Activated CD4-positive, alpha-beta T cell treated with anti-CD3 and anti-CD28 coated beads, Interleukin-10, Interleukin-2, amounts not matched to agents 100 ng/mL and 50 ng/mL, durations not matched to agents 16 hours and 8 hours (primary cell): ENCODE measurements at places on chromosomes 7 and 10.
A peak's percentile ranks its signal among the peaks of the same experiment; 100 is the strongest.

DNA sequence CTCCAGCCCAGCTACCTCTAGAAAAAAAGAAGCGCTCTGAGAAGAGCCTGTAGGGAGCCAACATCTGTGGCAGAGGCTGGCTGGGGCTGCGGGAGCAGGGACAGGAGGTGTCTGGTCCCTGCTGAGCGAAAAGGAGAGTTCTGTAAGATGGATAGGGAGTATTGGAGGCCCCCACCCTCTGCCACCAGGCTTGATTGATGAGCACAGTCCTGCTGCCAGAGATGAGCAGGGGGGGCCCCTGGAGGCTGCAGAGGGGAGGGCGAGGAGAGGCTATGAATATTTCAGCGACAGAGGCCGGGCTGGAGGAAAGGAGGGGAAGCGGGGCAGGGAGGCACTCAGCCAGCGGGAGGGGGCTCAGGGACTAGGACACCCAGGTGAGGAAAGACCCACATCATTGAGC lies 44.5 kb upstream of the HSPB1 start:
- DNase-seq, result no peak

DNA sequence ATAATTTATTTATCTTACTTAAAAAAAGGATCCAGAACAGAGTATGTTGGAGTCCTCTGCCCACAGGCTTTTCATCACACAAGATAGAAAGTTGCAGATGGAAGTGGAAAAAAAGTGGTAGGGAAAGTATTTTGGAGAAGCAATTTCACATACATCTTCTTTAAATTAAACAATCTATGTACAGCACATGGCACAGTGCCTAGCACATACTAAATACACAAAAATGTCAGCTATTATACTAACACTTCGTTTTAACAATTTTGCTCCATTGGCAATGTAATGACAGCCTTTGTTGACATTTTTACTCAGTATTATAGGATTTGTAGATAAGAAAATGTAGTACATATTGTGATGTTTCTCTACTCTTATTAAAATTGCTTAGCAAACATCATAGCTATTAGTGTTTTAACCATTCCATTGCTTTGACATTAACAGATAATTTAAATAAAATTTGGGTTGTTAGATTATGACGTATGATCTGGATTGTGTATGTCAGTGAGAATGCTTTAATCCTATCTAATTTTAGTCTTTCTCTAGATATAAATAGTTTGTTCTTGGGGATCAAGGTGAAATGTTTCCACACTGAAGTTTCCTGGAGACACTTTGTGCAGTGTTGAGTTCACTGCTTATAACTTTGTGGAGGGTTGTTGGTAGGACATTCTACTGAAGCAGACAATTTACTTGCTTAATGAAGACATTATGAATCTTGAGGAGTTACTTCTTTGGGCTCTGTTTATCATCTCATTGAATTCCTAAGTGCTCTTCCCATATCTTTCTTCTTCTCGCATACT lies 202.8 kb upstream of the DKK1 start:
- no peak for DNase-seq

- no peak for DNase-seq
Observed at GRCh38 chr7:11492307-11492706, 339.7 kb downstream of the THSD7A start.

GRCh38 chr10:34612446-34612845 lies 202.7 kb downstream of the PARD3 start:
- DNase-seq, result no peak

DNA sequence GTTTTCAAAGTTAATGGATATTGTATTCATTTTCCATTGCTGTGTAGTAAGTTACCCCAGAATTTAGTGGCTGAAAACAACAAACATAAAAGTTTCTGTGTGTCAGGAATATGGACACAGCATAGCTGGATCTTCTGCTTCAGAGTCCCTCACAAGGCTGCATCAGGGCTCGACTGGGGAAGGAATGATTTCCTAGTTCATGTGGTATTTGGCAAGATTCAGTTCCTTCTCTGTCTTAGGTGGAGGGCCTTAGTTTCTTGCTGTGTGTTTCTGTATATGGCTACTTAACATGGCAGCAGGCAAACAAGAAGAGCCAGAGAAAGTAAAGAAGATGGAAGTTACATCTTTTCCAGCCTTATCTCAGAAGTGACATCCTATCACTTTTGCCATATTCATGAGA lies 51.1 kb downstream of the TPST1 start:
- DNase-seq, result no peak

- DNase-seq, result no peak
Observed at GRCh38 chr7:148222721-148223120, 367.8 kb upstream of the C7orf33 start.

GRCh38 chr10:56496186-56496486 lies 135.1 kb upstream of the ZWINT start:
- no peak for DNase-seq

- DNase-seq, result peak; percentile 27
Observed at GRCh38 chr7:150580638-150581394, 13.6 kb downstream of the GIMAP4 start.

DNA sequence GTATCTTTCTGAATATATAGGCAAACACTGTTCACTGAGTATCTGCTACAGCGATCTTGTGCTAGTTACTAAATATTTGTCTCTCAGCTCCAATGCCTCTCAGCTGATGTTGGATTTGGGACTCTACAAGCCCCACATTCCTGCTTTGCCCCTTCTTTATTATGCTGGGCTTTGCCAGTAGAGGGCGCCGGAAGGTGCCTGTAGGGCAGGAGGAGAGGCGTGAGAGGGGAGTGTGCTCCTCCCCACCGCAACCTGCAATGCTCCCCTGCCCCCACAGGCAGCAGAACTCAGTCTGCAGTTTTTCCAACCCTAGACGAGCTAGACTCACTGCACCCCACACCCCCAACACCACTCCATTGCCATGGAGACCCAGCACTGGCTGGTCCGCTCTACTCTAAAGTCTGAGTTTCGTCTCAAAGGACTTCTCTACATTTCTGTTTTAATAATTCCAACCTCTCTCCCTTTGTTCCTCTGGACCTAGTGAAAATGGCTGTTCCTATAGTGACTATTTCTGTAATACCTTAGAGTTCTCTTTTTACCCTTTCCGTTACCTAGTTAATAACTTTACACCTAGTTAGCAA lies 337.6 kb downstream of the CCSER2 start:
- DNase-seq, result peak; percentile 54

DNA sequence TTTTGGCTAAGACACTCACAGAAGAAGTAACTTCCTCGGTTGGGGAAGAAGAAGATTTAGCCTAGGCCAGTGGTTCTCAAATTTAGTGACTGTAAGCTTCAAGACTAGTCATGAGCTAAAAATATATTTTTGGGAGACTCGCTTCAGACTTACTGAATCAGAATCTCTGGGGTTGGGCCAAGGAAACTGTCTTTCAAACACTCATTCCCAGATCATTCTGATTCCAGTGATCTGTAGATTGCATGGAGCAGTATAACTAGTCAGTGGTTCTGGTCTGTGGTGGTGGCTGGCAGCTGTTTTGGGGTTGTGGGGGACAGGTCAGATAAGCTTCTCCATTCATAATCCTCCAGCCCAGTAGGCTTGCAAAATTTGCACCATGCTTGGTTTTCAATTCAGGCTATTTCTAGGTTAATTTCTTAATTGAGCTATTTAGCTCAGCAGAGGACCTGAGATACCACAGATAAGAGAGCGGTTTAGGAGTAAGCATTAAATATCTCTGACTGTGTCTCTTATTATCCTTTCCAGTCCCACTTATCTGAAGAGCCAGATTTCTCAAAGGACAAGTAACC lies 3.8 kb upstream of the KAT6B start:
- no peak for DNase-seq

GRCh38 chr10:71482620-71483019 lies 85.9 kb downstream of the CDH23 start:
- DNase-seq, result no peak

DNA sequence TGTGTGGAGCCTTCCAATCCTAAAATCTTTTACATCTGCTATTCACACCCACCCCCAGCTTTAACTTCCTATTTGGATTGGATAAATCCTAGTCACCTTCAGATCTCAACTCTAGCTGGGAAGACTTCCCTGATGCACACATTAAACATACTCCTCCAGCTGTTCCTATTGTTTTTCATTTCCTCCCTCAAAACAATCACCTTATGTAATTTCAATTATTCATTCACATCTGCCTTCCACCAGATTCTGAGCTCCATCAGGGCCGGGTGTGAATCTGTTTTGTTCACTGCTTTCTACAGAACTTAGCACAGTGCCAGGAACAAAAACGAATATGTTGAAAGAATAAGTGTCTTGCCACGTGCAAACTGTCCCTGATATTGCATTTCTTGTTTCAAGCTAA lies 497.4 kb downstream of the PLXDC2 start:
- DNase-seq, result no peak

- DNase-seq, result no peak
Observed at GRCh38 chr7:356087-356486, 66.1 kb downstream of the FOXL3 start.

DNA sequence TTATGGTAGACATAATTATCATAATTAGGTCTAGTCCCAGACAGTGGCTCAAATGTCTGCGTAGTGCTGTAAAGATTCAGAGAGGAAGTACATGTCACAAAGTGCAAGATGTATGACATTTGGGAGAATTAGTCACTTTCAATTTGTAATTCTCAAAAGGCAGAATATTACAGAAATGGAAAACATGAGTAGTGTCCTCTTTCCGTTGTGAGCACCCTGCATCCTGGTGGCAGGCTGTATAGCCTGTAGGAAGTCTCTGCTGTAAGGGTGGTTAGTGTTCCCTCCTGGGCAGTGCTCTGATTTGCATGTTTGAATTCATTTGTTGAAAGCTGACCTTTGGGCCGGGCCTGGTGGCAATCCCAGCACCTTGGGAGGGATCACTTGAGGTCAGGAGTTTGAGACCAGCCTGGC lies 17.0 kb downstream of the CDK14 start:
- peak; percentile 39 for DNase-seq
